GM12865 (cell line): ENCODE measurements at places on chromosomes 7 and 10.

DNA sequence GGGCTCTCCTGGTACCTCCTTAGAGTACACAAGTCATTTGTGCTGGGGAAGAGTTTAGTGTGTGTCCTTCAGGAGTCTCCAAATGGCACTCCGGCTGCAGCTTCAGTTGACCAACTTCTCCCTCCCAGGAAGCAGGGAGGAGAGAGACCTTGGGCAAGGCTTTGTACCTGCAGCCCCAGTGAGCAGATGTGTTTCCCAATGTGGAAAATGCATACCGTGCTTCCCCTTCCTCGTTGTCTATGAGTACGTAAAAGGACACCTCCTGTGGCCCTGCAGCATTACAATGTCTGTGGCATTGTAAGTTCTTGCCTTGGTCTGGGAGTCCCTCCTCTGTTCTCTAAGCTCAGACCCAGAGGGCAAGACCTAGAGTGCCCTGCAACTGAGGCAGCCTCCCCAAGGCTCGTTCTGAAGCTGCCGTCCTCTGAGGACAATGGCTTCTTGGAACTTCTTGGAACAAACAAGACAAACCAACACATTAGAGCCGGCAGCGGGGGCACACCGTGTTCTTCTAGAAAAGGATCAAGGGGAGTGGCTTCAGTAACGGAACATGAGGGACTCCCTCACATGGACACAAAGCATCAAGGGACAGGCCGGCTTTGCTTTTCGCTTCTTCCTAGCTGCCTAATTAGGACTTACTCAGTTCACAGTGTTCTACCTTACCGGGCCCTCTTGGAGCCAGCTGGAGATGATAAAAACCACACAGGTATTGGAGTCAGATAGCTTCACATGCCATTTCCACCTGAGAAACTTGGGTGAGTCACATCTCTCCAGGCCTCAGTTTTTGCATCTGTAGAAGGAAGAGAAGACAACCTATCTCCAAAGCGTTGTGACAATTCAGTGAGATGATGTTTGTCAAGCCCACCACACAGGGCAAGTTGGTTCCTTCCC is 20.9 kb upstream of the PPA1 start:
- DNase-seq = no peak

DNA sequence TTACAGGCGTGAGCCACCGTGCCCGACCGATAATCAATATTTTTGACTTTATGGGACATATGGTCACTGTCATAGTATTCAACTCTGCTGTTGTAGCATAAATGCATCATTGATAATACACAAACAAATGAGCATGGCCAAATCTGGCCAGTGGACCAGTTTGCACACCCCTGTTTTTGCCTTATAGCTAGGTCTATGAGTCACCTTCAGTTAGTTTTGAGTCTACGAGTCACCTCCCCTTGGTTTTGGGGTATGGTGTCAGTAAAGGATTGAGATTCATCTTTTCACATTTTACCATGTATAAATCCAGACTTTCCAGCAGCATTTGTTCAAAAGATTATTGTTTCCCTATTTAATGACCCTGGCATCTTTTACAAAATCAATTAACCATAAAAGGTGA is 362.5 kb upstream of the NRP1 start:
- no peak for DNase-seq

DNA sequence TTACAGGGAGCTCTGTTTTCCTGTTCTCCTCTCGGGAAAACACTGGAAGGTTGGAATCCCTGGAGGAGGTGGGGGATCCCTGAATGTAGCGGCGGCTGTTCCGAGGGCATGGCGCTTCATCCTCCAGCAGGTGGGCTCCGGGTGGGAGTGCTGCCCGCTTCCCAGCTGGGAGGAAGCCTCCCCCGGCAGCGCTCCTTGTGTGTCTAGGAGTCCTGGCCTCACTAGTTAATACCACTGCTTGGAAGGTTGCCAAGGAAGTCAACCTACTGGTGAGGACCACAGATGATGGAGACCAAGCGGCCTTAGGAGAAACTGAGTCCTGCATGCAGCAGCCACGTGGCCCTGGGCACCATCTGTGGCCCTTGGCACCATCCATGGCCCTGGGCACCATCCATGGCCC is 151.9 kb upstream of the PFKP start:
- no peak for DNase-seq

GRCh38 chr7:140639366-140640053 is 1.1 kb downstream of the DENND2A start:
- DNase-seq = no peak

DNA sequence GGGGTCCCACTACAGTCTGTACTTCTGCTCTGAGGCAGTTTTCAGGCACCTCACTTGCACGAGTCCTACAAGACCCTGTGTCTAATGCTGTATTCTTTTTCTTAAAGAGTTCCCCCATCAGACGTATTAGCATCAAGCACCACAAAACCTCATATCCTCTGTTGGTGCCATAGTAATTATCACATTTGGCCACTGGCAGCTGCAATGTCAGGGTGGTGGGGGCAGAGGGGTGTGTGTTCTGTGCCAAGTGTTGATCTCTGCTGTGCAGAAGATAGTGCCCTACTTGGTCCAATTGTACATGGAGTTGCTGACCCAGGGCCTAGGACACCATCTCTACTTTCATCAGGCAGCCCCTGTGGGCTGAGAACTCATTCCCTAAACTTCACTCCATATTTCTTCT is 20.0 kb upstream of the JAZF1 start:
- no peak for DNase-seq

- no peak for DNase-seq
These were observed 19.5 kb upstream of the NOM1 start for GRCh38 chr7:156929789-156930539.

DNA sequence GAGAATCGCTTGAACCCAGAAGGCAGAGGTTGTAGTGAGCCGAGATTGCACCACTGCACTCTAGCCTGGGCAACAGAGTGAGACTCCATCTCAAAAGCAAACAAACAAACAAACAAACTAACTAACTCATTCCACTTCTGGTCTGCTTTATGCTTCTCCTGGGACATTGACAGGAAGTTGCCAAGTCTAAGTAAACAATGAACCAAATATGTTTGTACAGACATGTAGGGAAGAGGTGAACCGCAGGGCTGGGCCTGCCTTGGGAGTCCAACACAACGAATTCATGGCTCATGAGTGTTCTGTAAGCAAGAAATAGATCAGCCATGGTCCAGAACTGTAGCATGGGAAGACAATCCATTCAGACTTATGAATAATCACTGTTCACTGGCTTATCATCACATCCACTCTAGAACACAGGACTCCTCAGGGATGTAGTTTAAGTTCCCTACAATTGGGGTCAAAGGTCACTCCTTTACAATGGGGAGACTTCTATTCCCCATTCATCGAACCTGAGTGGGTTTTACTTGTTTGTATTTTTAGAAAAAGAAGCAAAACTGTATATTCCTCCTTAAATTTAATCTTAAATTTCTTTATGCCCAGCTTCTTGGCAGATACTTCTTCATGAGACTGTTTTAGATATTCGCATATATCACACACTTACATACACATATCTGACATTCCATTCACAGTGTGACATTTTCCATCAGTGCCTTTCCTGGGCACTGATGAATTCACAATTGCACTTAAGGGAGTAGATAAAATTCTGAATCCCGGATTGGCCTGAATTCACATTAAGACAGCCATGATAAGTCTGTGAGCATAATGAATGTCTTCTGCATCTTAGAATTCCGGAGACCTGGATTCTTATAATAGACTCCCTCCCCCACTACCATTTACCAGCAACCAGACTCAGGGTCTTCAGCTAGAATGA is 159.1 kb upstream of the EEPD1 start:
- DNase-seq = no peak

DNA sequence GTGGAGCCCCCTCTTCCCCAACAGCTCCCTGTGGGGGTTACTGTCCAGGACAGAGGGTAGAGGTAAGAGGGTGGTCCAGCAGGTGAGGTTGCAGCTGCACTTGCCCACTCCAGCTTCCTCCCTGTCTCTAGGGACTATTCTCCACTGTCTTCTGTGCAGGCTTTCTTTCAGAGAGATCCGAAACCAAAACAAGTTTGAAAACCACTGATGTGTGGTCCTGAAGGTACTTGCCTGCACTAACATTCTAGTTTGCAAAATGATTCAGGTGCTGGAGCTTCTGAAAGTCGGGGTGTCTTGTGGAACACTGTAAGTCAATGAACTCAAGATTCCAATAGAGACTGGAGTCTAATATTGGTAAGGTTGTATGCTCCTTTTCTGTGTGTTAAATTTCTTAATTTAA is 63.1 kb downstream of the BLNK start:
- peak; percentile 75 for DNase-seq

DNA sequence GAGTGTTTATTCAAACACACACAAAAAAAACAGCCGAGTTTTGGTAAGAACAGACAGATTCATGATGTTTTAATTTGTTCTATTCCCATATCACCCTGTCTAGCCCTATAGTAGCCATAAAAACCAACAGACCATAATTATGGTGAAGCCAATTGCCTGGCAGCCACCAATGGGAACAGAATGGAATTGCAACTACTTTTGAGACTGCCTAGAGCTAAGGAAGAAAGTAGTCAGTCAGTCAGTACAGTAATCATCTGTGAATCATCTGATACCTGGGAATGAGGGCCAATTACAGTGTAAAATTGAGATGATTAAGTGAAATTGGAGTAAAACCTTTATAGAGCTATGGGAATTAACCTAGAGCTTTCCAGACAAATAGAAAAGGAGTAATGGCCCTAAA is 952.7 kb upstream of the KCND2 start:
- no peak for DNase-seq

- no peak for DNase-seq
These were observed 11.7 kb upstream of the CPA4 start for GRCh38 chr7:130281260-130281659.
